ENCODE measurements at places on chromosomes 16 and 17.
A peak's percentile ranks its signal among the peaks of the same experiment; 100 is the strongest.

- DNase-seq: no peak
These were observed 106.5 kb downstream of the COPRS start for GRCh38 chr17:31752584-31752983.

- DNase-seq: no peak
These were observed 52.2 kb downstream of the ABCC12 start for GRCh38 chr16:48103591-48103990.

DNA sequence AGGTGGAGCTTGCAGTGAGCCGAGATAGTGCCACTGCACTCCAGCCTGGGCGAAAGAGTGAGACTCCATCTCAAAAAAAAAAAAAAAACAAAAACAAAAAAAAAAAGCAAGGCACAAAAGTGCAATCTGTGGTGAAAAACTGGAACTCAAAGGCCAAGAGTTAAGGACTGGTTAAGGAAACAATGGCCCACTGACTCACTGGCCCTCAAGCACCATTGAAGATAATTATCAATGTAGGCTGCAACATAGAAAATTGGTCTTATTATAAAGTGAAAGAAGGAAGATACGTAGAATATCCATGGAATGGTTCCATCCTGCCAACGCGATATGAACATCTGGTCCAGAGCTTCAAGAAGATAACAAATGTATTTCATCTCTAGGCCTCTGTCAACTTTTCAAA, 444.2 kb downstream of the SOX9 start:
- no peak for DNase-seq

GRCh38 chr16:52545898-52546266, 1.1 kb downstream of the TOX3 start:
- DNase-seq: no peak

GRCh38 chr17:4492721-4493561, 5.7 kb upstream of the SPNS2 start:
- DNase-seq: peak; percentile 55

GRCh38 chr17:63696381-63696961, 3.5 kb downstream of the LIMD2 start:
- peak; percentile 60 for DNase-seq

DNA sequence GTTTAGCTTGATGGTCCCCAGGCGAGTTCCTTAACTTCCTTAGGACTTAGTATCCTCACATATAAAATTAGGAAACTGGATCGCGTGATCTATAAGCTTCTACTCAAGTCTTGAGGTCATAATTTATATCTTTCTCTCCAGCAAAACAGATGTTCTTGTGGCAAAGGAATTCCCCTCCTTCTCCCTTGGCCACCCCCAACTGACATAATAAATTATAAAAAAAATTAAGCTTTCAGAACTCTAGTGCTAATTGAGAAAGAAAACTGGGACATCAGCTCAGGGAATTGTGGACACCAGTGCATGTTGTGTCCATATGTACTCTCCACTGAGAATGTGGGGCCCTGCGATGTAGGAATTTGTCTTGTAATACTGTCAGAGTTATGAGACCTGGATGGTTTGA, 13.5 kb downstream of the GNAO1 start:
- DNase-seq: no peak

- no peak for DNase-seq
These were observed 4.8 kb downstream of the GFAP start for GRCh38 chr17:44910231-44911106.

DNA sequence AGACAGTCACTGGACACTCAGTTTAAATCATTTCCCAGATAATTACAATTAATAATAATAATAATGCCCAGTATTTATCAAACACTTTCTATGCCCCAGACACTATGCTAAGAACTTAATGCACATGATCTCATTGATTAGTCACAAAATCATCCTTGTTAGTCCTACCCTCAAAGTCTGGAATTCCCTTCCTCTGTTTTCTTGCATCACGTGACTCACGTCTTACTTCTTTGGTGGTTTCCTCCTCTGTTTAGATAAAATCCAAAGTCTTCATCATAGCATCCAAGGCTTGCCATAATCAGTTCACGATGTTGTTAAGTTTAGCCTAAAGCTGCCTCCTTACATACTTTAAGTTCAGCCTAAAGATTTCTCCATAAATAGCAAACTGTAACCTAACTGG, 471.9 kb downstream of the PMP22 start:
- peak; percentile 7 for DNase-seq

DNA sequence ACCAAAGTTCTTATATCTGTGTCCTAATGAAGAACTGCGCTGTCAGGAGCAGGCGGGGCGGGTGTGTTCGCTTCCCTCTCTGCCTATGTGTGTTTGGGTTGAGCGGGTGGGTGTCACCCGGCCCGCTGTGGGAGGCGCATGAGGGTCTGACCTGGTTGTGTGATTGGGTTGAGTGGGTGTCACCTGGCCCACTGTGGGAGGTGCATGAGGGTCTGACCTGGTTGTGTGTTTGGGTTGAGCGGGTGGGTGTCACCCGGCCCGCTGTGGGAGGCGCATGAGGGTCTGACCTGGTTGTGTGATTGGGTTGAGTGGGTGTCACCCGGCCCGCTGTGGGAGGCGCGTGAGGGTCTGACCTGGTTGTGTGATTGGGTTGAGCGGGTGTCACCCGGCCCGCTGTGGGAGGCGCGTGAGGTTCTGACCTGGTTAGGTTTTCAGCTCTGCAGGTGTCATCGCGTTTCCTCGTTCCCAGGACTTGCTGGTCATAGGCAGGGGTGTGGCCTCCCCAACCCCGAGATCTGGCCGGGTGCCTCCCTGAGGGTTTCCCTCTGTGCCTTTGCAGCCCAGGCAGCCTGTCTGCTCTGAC, 69.6 kb upstream of the ZNF750 start:
- DNase-seq: no peak

- DNase-seq: no peak
These were observed 7.2 kb downstream of the CA7 start for GRCh38 chr16:66851166-66851964.

GRCh38 chr17:13353590-13353989, 248.1 kb downstream of the HS3ST3A1 start:
- DNase-seq: peak; percentile 57

- DNase-seq: no peak
These were observed 81.7 kb downstream of the MRM3 start for GRCh38 chr17:863880-864279.

DNA sequence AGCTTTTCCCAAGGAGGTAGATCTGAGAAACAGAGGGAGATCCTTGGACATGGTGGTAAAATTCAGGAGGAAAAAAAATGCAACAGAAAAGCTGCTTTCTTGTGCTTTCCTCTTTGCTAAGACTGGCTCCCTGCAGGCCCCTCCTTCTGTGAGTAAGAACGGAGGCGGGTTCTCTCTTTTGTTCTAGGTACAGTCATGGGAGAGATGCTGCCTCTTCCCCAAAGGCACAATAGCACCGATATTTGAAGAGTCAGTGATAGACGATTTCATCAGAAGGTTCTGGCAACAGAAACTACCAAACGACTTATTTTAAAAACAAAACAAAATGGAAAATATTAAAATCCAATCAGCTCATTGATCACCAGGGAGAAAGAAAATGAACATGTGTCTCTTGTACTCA, 32.6 kb upstream of the KIFC3 start:
- peak; percentile 75 for DNase-seq

GRCh38 chr16:50246299-50247122, 19.8 kb upstream of the ADCY7 start:
- DNase-seq: peak; percentile 43

- peak; percentile 91 for DNase-seq
These were observed 294.6 kb upstream of the HSBP1 start for GRCh38 chr16:83513008-83513755.

- no peak for DNase-seq
These were observed 13.2 kb downstream of the SLX4 start for GRCh38 chr16:3598236-3598635.
